ENCODE measurements at places on chromosomes 6 and 20. TPM values are rescaled to one million over a fixed set of nuclear protein-coding genes. Genes with fewer than 3 reads are reported as not detected.

DNA sequence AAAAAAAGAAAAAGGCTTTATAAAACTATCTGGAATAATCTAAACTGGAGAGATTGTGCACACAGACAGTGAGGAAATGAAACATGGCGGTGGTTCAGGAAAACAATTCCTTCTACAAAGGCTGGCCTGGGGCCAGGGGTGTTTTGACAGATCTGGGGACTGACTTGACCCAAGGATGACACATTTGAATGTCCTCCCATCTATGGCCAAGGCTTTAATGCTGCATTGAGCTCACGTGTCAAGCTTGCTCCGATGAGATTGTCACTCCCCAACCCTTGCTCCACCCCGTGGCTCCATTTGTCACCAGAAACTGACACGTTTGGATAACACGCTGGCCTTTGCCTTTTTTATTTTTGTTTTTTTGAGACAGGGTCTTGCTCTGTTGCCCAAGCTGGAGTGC lies 156.1 kb downstream of the ZFP64 start:
- DNase-seq, result no peak

- no peak for DNase-seq
Measured at GRCh38 chr20:53329781-53330180, 263.9 kb downstream of the ZNF217 start.

DNA sequence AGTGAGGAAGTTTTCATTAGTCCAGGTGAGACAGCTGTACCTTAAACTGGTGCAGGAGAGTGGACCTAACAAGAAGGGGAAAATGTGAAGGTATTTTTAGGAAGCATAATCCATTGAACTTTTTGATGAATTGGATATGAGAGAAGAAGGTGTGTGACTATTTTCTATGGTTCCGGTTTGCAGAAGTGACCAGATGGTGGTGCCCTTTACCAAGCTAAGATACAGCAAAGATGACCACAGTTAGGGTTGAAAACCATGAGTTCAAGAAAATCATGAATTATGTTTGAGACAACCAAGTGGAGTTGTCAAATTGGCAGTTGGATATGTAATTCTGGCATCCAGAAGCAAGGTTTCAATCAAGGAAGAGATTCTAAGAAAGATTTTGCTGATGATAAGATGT lies 61.9 kb upstream of the NRSN1 start:
- DNase-seq, result no peak

DNA sequence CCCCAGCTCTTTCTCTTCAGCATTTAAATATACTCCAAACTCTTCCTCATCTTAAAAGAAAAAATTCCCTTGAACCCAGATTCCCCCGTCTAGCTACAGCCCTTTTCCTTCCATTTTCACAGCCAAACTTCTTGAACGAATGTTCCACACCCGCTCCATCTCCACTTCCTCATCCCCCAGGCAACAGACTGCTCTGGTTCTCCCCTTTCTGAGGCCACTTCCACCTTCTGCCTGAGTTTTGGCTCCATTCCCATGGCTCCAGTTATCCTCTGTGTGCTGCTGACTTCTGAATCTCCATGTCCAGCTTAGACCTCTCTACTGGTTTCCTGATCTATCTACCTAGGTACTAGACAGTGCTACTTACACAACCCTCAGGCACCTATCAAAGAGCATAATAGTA lies 106.4 kb downstream of the RALGAPA2 start:
- DNase-seq, result no peak

DNA sequence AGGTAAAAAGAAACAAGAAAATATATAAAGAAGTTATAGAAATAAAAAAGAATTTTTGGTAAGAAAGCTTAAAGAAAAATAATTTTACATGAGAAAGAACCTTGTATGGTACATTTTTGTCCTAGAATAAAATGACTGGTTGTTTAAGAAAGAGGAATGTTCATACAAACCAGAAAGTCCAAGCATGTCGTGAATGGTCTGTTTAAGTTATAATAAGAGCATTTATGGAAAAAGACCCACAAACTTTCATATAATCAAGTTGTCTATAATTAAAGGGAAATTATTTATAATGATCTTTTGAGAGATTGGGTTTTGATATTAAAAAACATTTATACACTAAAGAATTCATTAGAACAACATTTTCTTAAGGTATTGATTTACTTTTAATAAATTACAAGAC lies 27.8 kb upstream of the FAM110A start:
- DNase-seq, result peak; percentile 9

DNA sequence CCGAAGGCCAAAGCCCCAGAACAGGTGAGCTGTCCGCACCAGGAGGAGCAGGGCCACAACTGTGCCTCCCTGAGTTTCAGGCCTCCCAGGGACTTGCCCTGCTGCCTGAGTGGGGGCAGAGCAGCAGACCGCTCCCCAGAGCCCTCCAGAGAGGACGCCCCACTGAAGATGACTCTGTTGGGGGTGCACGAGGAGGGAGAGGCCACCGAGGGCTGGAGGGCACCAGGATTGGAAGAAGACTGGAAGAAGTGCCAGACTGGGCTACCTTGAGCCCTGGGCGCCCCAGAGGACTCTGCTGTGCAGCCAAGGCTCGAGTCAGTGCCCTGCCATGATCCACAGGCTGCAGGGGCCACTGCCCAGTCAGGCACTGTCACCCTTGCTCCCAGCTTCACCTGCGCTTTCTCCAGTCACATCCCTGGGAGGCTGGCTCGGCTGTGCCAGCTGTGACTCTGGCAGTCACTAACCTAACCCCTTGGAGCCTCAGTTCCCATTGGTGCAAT lies 11.3 kb downstream of the CST7 start:
- no peak for DNase-seq

- peak; percentile 92 for DNase-seq
Measured at GRCh38 chr6:139378882-139379341, 4.5 kb upstream of the CITED2 start.

GRCh38 chr6:88709819-88710246 lies 253.6 kb downstream of the RNGTT start:
- DNase-seq, result no peak

DNA sequence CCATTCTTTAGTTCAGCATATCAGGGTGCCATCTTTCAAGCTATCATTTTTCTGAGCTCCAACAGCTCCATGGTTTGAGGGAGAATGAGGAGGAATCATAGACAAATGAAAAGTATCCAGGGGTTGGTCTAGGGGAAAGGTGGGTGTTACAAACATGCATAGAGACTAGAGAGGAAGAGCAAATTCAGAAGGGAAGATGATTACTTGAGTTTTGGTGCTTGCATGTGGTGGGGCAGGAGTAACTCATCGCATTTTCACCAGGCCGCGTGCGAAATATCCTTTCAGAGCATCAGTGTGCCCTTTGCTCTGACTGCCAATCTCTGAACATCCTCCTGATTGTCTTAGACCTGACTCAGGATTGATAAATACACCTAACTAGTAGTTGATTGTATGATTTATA lies 7.7 kb upstream of the BICRAL start:
- no peak for DNase-seq

DNA sequence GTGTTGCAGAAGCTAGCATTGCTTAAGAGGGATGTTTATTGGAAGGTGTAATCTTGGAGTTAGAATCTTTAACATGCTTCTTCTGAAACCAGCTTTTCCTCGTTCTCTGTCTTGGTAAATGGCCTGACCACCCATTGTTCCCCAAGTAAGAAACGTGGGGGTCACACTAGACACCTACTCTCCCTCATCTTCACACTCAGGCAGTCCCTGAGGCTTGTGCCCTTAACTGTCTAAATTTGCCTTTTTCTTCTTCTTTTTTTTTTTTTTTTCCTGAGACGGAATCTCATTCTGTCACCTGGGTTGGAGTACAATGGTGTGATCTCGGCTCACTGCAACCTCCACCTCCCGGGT lies 16.2 kb upstream of the ARFGEF2 start:
- DNase-seq, result no peak

GRCh38 chr20:5745416-5746030 lies 4.7 kb upstream of the SHLD1 start:
- DNase-seq, result no peak

- DNase-seq, result no peak
Measured at GRCh38 chr6:166950443-166950821, 5.9 kb downstream of the RNASET2 start.

DNA sequence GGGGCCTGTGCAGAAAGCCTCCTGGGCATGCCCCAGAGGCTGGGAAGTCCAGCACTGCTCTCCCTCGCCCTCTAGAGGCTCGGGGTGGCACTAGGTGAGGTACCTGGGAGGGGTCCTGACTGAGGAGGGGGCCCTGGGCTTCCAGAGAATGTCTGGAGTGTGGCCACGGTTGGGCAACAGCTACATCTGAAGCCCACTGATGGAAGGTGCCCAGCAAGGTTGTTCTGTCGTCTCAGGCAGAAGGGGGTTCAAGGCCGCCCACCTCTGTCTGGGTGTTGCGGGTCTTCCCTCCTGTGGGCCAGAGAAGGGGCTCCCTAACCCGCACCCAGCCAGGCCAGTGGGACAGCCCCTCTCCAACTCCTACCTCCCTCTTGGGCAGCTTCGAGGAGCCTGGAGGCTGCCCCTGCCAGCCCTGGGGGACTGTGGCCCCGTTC lies 11.4 kb upstream of the VEGFA start:
- no peak for DNase-seq

DNA sequence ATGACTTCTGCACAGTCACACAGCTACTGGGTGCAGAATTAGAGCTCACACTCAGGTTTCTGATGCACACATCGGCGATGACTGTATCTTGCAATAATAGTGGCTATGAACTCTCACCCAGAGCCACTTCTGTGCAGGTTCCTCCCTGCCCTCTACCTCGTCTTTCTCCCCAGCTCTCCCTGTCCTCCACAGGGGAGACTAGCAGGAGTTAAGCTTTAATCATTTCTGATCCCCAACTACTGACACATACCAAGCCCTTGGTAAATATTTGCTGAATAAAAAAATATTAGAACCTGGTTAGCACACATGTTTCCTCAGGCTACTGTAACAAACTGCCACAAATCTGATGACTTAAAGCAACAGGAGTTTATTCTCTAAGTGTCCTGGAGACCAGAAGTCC lies 222.7 kb upstream of the FOXA2 start:
- DNase-seq, result peak; percentile 59

DNA sequence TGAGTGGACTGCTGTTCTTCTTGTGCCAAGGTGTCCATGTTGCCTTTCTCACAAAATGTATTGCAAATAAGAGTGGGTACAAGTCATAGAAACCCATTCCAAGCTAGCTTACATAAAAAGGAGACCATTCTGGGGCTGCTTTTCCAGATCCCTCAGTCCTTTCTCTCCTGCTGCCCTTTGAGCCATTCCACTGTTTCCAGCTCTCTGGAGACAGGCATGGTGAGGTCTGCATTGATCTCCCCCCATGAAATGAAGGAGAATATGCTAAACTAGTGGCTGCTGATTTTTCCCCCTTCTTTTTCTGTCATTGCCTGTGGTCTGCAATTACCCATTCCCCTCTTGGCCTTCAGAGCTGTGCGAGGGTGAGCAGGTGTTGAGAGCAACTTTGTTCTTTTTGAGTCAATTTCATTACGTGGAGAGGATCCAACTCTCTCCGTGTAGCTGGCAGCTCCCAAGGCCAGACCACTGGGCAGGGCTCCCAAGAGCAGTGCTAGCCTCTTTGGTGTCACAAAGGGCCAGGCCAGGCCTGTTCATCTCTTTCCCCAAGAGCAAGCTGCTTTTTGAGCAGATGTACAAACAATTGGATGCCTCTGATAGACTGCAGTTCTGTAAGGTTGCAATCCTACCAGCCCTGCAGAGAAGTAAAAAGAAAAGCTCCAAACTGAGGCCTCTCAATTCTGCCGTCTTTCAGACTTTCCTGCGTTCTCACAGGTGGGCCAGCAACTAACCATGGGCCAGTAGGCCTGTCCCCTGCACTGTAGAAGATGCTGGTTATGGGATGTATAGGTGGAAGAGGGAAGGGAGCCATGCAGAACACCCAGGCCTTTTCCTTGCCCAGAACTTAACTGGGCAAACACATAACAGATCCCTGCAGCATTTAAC lies 96.1 kb upstream of the ARMC2 start:
- no peak for DNase-seq

- no peak for DNase-seq
Measured at GRCh38 chr6:1087154-1087843, 224.6 kb upstream of the FOXQ1 start.

GRCh38 chr6:138590796-138591709 lies 91.8 kb upstream of the NHSL1 start:
- peak; percentile 66 for DNase-seq

DNA sequence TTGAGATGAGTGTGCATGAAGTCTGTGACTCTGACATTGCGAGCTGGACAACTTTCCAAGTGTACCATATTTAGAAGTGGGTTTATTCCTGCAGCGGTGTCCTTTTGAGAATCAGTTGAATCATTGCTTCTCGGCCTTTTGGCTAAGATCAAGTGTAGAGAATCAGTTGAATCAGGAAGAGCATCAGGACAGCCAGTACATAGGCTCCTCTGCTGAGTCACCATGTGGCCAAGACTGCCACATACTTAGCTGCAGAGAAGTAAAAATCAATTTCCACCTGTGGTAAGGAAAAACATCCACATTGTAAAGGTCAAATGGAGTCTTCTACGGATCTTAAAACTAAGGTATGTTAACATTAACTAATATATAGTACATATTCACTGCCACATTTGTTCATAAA lies 428.4 kb upstream of the MARCKS start:
- no peak for DNase-seq

DNA sequence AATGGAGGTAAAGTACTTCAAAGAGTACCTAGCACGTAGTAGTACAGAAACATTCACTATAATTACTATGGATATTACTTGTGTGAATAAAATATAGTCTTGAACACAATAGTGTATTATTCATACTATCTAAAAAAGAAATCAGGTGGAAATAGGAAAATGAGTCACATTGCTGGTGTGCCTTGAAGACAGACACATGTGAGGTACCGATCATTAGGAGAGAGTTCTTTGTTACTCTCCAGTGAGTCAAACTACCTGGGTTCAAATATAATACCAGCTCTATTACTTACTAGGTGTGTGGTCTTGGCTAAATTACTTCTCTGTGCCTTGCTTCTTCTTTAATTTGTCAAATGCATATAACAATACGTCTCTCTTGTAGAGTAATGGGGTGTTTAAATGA lies 50.8 kb upstream of the BEND6 start:
- peak; percentile 78 for DNase-seq

- DNase-seq, result no peak
Measured at GRCh38 chr6:6859105-6859504, 248.7 kb upstream of the RREB1 start.

Gene ESR1
- 0.13 TPM for total RNA-seq

Gene LPA
- 0.26 TPM for total RNA-seq

Gene DLK2
- total RNA-seq, result 4.1 TPM

Gene CYP24A1
- total RNA-seq, result 6.9 TPM

Gene HLA-G
- total RNA-seq, result 13.2 TPM

Gene PAK5
- not detected for total RNA-seq

Gene DDR1
- 194 TPM for total RNA-seq

Gene RIPOR3
- total RNA-seq, result 0.53 TPM

Gene POLH
- 24.3 TPM for total RNA-seq

Gene OOEP
- total RNA-seq, result not detected

All from bronchial epithelial cell (primary cell).